ENCODE measurements at places on chromosomes 13 and 19.
A peak's percentile ranks its signal among the peaks of the same experiment; 100 is the strongest.

- no peak for DNase-seq
These were observed 5.3 kb upstream of the PRKCG start for GRCh38 chr19:53876651-53877224.

DNA sequence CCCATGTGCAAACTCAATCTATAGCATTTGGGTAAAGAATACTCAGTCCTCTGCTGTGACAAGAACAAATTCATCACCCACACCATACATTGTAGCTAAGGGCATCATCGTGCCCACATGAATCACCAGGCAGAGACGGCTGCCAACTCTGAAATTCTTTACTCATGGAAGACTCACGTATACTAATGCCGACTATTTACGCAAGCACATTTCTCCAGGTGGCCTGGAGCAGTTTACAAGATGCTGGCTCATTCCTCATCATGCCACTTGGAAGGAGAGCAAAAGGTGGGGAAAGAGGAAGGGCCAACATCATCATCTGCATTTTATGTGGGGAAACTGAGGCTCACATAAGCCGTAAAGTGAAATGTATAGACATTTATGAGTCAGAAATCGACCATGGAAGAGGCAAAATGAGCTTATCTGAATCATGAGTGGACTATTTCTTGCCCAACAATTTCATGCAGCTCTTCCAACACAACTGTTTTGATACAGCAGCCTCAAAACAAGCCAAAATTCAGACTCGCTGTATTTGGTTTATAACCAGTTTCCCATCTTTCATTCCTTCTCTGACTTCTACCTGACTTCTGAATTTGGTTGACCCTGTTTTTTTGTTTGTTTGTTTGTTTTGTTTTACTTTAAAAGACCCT is 213.9 kb upstream of the SERP2 start:
- peak; percentile 78 for DNase-seq

GRCh38 chr13:70694996-70695715 is 586.9 kb upstream of the KLHL1 start:
- no peak for DNase-seq

- DNase-seq = no peak
These were observed 71.6 kb upstream of the ZDHHC20 start for GRCh38 chr13:21530656-21531055.

GRCh38 chr19:55230780-55231179 is 2.2 kb upstream of the TMEM86B start:
- DNase-seq = no peak

DNA sequence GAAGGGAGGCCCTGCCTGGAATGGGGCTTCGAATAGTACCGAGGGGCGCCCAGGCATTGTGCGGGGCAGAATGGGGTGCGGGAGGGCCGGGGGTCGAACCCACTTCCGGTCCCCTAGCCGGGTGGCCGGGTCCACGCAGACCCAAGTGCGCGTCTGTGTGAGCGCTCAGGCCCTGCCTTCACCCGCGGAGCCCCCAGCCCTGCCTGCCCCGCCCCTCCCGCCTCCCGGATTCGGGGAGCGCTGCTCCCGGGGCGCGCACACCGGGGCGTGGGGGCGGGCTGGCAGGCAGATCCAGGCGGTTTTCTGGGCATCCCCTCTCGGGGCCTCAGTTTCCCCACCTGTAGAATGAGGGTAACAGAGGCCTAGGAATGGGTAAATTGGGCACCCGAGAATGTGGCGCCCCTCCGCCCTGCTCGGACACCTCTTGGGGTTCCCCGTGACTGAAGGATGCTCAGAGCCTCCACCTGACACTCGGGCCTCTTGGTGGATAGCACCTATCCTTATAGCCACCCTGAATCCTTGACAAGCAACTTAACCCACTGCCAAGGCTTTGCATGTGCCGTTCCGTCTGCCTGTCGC is 682 bp downstream of the PIK3R2 start:
- no peak for DNase-seq

- DNase-seq = no peak
These were observed 13.6 kb downstream of the MEIOSIN start for GRCh38 chr19:45746866-45747265.

GRCh38 chr19:53912653-53913052 is 3.6 kb downstream of the CACNG7 start:
- no peak for DNase-seq

DNA sequence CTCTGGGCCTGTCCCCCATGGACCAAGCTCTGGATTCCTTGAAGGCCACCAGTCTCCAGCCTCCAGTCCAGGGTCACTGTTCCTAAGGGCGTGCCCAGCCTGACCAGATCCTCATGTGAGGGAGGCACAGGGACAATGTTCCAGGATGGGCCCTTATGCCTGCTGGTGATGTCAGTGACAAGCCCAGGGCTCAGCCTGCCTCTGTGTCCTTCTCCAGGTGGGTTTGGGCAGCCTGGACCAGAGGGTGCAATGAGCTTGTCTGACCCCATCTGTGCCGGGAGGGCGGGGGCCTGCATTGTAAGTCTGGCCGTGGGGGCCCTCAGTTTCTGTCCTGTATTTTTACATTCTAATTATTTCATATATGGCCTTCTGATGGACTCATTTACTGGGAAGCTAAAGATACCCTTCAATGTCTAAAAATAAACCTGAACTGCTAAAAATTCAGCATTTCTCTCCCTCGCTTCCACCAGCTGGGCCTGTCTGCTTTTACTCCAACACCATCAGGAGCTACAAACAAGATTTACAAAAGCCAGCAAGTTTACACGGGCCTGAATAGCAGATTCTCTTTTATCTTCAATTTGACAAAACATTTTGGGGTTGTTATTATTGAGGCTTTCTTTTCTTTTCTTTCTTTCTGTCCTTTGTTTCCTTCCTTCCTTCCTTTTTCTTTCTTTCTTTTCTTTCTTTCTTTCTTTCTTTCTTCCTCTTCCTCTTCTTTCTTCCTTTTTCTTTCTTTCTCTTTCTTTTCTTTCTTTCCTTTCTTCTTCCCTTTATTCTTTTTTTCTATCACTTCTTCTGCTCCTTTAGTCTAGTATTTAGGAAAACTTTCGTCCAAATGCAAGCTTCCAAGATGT is 34.2 kb upstream of the C19orf12 start:
- no peak for DNase-seq

DNA sequence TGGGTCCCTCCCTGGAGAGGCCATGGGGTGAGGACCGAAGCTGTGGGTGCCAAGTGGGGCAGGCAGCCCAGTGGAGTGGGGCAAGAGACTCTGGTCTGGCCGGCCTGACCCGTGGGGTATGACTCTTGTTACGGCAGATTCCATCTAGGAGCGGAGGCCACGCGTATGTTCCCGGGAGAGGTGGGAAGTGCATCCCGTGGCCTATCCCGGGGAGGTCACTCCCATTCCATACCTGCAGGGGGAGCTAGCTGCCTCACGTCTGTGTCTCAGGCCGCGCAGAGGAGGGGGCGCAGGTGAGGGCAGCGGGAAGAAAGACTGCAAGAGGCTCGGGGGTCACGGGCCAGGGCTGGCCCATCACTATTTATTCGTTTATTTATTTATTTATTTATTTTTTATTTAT is 4.9 kb downstream of the CSNK1G2 start:
- no peak for DNase-seq

- DNase-seq = no peak
These were observed 465.1 kb downstream of the SLITRK5 start for GRCh38 chr13:88136098-88136790.

GRCh38 chr19:28466107-28467045 is 746.6 kb downstream of the UQCRFS1 start:
- DNase-seq = no peak

DNA sequence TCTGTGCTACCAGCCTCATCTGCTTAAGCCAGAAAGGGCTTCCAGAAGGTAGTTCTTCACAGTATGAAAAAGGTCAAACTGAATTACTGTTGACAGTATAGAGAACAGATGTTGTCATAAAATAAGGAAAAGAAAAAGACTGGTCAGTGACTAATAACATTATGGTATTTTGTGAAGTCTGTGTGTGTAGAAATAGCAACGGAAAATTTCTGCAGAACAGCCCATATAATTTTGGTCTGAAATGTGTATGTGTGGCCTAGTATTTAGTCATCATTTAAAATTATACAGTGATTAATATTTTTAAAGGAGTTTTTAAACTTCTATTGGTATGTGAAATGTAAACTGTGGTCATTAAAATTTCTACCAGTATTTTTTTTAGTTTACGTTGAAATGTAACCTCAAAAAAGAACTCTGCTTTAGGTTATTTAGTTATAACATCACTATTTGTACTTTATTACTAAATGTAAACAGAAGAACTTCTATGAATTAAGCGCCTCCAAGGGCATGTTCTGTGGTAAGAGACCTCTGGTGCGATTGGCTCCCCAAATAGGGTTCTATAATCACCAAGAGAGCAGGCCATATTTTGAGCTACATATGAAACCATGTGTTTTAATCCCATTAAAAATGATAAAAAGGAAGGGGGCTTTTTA is 3.3 kb upstream of the GPR183 start:
- DNase-seq = no peak

- no peak for DNase-seq
These were observed 147.5 kb downstream of the CYSLTR2 start for GRCh38 chr13:48801255-48801654.

DNA sequence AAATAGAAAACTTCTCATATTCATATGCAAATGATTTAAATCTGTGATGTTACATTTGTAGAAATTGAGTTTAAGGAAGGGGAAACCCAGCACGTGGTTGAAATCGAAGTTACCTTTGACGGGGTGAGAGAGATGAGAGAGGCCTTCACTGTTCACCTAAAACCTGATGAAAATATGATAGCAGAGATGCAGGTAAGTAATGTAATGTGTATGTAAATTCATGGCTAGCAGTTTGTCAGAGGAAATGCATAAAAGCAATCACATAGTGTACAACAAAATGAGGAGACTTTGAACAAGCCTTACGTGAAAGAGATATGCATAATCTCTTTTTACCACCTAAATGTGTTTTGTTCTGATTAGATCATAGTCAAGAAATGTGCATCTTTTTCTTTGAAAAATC is 134.6 kb downstream of the STOML3 start:
- DNase-seq = no peak

DNA sequence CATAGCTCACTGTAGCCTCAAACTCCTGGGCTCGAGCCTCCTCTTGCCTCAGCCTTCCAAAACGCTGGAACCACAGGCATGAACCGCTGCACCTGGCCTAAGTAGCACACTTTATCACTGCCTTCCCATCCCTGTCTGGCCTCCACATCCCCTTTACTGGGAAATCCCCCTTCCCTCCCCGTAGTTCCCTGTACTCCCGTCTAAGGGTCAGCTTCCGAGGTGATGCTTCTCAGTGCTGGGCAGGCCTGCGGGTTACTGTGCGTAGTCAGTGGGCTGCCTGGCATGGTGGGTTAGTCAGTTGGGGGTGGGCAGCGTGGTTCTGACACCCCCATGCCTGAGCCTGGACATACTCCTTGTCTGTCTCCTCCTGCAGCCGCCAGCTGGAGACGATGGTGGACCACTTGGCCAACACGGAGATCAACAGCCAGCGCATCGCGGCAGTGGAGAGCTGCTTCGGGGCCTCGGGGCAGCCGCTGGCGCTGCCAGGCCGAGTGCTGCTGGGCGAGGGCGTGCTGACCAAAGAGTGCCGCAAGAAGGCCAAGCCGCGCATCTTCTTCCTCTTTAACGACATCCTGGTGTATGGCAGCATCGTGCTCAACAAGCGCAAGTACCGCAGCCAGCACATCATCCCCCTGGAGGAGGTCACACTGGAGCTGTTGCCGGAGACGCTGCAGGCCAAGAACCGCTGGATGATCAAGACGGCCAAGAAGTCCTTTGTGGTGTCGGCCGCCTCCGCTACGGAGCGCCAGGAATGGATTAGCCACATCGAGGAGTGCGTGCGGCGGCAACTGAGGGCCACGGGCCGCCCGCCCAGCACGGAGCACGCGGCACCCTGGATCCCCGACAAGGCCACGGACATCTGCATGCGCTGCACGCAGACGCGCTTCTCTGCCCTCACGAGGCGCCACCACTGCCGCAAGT is 8.4 kb downstream of the PLEKHF1 start:
- no peak for DNase-seq

GRCh38 chr13:99908140-99908803 is 63.3 kb downstream of the ZIC5 start:
- DNase-seq = no peak

- peak; percentile 98 for DNase-seq
These were observed 21.2 kb downstream of the PCID2 start for GRCh38 chr13:113187263-113187669.

DNA sequence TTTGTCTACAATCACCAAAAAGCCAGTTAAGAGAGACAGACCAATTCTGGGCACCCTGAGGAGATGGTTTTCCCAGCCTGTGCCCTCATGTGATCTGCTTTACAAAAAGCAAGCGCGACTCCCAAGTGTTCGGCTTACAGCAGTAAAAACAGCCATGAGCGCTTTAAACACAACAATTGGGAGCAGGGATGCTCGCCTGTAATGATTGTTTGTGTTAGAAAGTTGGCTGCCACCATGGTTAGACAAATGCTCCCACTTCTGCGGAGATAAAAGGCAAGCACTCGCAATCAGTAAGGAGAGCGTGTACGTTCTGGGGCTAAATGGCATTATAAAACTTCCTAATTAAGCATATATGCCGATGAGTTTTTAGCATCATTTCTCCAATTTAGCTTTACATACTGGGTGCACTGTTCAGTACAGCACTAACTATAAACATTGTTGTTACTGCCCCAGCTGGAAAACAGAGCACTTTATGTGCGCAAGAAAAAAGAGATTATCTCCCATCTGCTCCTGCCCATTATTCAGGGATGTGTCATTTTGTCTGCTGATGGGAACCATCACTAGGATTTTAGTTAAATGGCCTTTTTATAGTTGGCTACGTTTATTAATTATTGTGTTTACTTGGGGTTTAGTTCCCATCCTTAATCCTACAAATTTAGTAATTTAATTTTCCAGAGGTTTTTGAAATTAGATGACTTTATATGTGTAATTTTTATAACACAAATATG is 309.3 kb upstream of the MAB21L1 start:
- DNase-seq = no peak

DNA sequence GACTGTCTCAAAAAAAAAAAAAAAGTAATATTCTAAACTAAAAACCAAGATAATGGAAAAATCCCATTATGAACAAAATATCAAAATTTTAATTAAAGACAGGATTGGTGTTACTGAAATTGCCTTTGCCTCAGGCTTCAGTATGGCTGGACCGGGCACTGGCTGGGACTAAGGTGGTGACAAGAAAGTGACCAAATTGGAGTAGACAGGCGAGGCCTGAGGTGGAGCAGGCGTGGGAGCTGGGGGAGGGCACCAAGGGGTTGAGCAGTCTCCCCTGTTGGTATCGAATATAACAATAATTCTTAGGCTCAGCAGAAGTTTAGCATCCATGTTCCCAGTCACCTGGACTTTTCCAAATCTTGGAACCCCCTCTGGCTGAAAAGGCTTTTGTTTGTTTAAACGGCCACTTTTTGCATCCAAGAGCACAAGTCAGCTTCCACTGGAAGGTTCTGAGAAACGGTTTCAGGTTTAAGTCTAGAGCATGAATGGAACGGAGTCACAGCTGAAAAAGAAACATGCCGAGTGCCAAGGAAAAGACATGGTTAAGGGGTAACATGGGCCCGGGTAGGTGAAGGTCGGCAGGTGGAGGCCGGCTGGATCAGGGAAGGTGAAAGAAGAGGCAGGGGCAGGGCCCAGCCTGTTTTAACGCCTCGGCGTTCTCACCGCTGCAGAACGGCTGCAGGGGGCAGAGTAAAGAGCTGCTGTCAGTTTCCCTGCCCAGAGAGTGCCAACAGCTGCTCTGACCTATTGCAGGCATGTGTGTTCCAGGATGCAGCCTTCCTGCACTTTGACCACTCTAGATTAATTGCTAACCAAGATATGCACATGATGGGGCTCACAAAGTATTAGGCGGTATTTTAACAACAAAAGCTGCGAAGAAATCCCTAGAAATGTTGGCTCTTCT is 104.4 kb downstream of the TM9SF2 start:
- DNase-seq = no peak

- no peak for DNase-seq
These were observed 279.1 kb downstream of the FGF9 start for GRCh38 chr13:21949818-21950429.
